Stimulated activated CD4-positive, alpha-beta T cell treated with anti-CD3 and anti-CD28 coated beads, Interleukin-15, amount 100 ng/mL, for 1 hour (primary cell): ENCODE measurements at places on chromosomes 1 and 21.

DNA sequence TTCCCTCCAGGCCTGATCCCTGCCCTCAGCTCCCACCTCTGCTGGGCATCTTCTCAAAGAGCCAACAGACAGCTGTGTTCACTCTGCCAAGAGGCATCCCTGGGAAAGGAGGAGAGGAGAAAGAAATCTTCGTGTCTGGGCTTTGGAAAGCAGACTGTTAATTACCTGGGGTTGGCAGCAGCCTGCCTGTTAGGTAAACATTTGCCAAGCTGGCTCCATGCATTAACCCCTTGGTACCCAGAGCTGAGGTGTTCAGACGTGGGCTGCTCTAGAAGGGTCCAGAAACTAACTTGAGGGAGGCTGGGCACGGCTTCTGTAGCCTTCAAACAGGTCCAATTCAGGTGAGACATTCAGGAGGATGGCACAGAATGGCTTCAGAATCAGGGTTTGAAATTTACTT, 8.7 kb upstream of the EXTL1 start:
- no peak for DNase-seq

GRCh38 chr1:95408507-95409136, 174.6 kb downstream of the RWDD3 start:
- DNase-seq: no peak

- DNase-seq: no peak
Measured at GRCh38 chr1:31785947-31786290, 21.8 kb upstream of the ADGRB2 start.

- no peak for DNase-seq
Measured at GRCh38 chr1:232786845-232787455, 18.3 kb upstream of the MAP10 start.

DNA sequence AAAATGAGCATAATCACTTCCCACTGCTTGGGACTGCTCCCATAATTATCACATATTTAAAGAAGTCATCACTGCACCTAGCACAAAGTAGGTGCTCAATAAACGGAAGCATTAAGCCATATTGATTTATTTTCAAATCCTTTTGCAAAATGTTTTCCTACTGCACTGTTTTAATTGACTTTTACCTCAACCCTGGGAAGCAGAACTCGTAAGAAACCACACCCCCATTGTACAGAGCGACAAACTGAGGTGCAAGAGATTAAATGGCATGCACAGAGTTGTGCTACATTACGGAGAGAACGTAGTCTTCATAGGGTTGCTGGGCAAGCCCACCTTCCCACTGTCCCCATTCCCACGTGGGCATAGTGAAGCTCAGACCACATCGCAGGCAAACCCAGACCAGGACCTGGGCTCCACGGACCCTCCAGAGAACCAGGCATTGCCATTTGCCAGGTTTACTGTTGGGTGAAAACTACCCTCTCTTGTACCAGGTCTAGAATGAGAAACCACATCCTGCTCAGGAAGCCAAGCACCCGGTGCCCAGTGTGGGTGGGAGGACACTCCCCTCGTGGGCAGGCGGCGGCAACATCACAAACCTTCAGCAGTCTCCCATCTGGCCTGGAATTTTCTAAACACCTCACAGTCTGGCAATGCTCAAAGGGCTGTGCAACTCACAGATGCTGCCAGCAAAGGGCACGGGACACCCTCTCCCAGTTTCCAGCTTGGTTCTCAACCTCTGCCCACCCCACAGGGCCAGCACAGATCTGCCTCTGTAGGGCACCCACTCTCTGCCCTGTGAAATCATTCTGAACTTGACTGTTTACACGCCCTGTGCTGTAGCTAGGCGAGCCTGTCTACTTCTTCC, 8.2 kb downstream of the IFFO2 start:
- DNase-seq: peak; percentile 22
